ENCODE measurements at places on chromosomes 2 and 18.

DNA sequence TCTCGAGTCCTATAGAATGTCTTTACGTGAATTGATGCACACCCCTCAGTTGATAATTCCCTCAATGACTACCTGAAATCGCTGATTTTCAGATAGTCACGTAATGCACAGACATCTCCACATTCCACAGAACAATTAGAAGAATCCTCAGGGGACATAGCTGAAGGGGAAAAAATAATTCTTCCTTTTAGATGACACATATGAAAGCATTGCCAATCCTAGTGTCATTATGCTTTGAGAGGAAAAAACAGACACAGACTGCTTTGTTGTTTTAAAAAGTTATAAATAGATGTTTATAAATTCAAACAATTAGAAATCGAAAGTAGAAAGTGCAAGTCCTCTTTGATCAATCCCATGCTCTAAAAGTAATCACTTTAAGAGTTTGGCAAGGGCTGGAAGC lies 100.6 kb upstream of the FN1 start:
- DNase-seq: no peak

DNA sequence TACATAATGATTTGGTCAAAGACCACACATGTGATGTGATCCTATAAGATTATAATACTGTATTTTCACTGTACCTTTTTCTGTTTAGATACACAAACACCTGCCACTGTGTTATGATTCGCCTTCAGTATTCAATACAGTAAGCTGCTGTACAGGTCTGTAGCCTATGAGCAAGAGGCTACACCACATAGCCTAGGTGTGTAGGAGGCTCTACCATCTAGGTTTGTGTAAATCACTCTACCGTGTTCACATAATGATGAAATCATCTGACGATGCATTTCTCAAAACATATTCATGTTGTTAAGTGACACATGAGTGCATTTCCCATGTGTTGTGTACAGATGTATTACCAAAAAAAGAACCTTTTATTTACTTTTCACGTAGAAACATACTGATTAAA lies 74.5 kb downstream of the USP40 start:
- DNase-seq: no peak

DNA sequence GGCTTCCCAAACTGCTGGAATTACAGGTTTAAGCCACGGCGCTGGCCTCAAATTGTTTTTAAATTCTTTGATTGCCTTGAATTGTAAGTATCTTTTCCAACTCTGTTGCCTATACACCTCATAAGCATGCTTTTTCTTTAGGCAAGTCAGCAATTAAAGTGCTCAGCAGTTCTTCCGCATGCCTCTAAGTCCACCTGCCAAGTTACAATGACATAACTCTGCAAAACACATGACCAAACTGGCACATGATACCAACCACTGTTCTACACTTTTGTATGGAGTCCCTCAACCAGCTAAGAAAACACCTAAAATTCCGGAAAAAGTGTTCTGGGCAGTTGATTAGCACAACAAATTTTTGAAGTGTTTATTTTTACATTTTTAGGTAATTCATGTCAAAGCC lies 5.1 kb downstream of the TXNL4A start:
- DNase-seq: no peak

- no peak for DNase-seq
Observed at GRCh38 chr2:23534771-23535170, 149.8 kb downstream of the KLHL29 start.

DNA sequence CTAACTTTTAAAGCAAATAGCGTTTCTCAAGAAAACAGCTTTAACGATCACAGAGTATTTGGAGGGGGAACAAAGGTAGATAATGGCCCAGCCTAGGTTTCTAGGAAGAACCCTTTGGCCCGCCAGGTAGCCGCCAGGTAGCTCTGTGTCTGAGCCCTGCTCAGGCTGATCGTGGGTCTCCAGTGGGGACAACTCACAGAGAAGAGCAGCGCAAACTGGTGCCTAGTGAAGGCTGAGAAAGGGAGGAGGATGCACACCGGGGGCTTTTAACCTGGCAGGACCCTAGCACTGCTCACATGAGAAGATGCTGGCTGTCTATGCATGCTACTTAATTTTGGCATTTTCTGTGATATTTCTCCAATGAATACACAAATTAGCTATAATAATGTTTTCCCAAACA lies 5.8 kb downstream of the NGEF start:
- no peak for DNase-seq

DNA sequence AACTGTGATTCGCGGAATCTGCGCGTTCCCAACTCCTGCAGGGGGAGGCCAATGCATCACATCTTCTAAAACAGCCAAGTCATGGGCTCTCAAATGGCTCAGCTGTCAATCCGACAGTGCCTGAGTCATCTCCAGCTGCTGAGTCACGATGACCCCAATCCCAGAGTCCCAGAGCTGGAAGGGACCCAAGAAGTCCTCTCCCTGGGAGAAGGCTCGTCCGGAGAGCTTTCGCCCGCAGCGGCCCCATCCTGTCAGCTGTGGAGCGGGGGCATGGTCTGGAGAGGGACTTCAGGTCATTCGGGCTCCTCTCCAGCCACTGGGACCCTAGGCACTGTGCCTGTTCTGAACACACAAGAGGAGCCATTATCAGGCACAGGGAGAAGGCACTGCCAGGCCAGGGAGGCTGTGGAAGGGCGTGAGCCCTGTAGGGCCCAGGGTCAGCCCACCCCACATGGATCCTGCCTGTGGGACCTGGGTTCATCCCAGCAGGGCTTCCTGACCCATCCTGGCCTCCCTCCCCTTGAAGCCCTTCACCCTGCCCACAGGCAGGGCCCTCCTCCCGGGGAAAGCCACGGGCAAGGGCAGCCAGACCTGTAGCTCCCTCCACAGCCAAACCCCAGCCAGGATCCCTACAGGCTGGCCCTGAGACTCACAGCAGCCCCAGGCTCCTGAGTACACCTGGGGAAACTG lies 47.6 kb upstream of the GPC1 start:
- peak; percentile 14 for DNase-seq

- no peak for DNase-seq
Observed at GRCh38 chr2:113898081-113898480, 8.2 kb downstream of the ACTR3 start.

DNA sequence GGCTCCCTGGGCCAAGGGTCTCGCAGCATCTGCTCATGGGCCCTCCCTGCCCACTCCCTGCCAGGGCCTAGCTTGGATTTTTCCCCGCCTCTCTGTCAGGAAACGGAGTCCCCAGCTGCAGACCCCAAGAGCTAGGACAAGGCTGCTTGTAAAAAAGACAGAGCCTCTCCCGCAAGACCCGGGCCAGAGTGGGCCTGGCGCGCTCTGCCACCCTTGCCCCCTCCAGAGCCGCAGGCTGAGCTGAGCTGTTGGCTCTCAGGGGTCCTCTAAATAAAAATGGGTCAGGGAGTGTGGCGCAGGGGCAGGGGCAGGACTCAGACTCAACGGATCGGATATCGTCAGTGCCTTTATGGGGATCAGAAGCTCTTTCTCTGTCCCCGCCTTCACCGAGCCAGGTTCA lies 112.6 kb downstream of the CABLES1 start:
- DNase-seq: no peak

DNA sequence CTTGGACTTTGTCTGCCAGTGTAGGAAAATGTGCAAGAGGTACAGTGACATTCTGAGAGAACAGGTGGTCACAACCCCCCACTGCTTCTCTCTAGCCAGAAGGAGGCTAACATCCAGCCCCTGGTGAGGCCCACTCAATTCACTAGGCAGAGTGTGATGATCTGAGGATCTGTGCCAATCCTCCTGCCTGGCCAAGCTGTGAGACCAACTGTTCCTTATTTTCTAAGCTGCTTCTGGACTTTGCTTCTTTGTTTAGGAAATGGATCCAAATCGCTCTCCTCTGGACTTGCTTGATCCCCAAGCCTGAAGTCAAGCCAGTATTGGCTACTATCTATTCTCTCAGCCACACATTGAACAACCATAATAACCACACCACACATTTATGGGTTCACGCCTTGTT lies 202.8 kb downstream of the PIK3C3 start:
- DNase-seq: no peak

GRCh38 chr18:22494771-22495170 lies 77.1 kb upstream of the CTAGE1 start:
- DNase-seq: no peak

GRCh38 chr2:165634855-165635254 lies 159.2 kb downstream of the GALNT3 start:
- peak; percentile 83 for DNase-seq

DNA sequence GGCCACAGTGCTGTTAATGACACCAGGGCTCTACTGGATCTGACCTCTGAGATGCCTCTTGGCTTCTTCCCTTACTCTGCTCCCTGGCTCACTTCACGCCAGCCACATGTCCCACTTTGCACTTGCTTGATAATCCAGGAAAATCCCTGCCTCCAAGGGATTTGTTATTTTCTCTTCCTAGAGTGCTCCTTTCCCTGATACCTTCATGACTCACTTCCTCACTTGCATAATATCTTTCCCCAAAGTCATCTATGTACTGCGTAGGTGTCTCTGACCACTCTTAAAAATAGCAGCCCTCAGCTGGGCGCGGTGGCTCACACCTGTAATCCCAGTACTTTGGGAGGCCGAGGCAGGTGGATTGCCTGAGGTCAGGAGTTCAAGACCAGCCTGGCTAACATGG lies 572.3 kb downstream of the PLCL1 start:
- no peak for DNase-seq

- DNase-seq: peak; percentile 99
Observed at GRCh38 chr2:97645695-97646629, at the start of gene COX5B. COX5B (plus strand) TSS chr2:97646062; CDS start chr2:97646087, 25 bp downstream.

DNA sequence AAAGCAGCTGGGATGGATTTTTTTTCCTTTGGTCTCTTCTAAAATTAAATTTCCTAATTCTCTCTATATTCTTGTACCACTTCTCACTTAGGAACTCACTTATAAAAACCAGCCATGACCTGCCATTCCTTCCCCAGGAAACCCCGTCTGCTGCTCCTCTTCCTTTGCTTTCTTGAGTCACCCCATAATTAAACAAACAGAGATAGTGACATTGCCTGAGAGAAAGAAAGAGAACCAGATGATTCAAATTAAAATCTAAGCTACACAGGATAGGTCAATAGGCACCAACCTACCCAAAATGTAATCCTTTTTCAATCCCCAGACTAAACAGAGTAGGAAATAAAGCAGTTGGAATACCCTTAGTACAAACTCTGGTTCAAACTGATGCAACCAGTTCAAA lies 9.7 kb downstream of the STK39 start:
- DNase-seq: no peak

DNA sequence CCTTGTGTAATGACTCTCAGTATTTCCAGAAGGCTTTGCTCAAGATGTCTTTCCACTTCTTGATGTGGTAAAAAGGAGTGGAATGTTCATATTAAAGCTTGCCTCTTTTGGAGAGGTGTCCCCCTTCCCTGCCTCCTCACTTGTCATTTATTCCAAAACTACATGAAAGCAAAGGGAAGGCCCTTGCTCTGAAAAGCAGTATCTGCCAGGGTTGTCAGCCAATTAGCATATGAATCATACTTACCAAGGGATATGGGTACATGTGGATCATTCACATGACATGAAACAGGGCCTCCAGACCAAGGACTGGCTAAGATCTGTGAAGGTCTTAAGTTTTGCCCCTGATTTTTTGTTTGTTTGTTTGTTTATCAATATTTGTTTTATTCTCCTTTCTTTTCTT lies 31.3 kb downstream of the ANXA4 start:
- no peak for DNase-seq

- DNase-seq: no peak
Observed at GRCh38 chr18:78602430-78602829, 377.2 kb upstream of the SALL3 start.

DNA sequence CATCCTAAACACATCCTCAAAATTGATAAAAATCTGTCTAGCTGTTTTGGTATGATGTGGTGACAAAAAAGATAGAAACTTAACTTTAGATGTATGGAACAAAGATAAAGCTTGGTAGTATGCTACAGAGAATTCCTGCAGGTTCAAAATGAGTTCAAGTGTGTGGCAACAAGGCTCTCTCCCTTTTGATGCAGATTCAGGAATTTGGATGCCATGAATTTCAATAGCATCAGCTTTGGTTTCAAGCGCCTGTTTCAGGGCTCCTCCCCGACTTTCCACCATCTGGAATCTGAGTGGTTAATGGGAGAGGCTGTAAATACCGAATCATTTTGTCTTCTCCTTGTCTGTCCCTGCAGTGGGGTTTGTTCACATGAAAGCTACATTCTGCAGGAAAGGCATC lies 180.6 kb downstream of the MTX2 start:
- no peak for DNase-seq

- no peak for DNase-seq
Observed at GRCh38 chr2:96923810-96924774, 54.2 kb upstream of the SEMA4C start.

DNA sequence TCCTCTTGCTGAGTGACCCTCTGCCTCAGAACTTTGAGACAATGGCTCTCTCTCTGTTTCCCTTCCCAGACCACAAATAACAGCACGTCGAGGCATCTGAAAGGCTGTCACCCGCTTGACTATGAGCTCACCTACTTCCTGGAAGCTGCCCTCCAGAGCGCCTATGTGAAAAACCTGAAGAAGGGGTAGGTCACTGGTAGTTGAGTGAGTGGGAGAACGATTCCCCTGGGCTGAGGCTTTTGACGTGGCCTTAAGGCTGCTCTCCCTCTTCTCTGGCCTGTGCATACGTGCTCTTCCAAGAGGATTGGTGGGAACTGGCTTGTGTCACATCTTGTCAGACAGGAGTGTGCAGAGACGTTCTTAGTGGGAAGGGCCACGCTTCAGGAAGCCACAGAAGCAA lies 63.1 kb upstream of the MCFD2 start:
- no peak for DNase-seq

GRCh38 chr2:205245001-205245400 lies 437.3 kb upstream of the NRP2 start:
- no peak for DNase-seq

GRCh38 chr2:11752906-11753305 lies 6.5 kb downstream of the LPIN1 start:
- DNase-seq: peak; percentile 56

GRCh38 chr18:37481072-37481471 lies 84.5 kb downstream of the CELF4 start:
- DNase-seq: no peak

DNA sequence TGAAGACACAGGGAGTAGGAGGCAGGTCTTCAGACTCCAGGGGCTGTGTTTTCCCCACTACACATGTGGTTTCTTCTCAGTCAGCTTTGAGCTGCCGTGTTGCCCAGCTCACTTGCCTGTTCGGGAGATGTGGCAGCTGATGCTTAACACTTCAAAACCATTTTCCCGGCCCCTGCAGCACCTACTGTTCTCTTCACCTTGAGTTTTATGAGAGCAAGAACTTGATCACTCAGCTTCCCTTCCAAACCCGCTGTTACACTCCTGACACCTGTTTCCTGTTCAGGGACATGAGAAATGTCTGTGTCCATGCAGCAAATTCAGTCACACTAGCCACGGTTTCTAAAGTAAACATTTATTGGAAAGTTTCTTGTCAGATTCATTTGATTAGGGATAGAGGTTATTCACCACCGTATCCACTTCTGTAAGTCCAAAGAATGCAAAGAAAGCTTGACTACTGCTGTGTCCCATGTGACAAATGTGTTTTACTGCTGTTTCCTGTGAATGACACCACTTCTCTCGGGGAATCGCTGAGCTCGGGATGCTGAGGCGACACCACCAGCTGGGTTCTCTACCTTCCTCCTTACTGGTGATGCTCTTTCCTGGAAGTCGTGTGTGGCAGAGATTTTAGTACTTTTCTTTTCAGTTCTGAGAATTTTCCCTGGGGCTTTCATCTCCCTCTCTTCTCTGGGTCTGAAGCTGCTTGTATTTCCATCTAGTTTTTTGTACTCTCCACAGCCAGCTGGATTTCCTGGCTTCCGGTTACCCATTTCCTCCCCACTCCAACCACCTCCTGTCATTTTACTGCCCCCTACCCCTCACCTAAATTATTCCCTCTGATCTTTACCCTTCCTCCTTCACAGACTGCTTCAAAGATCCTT lies 91.7 kb downstream of the KLF7 start:
- peak; percentile 67 for DNase-seq

GRCh38 chr2:5991305-5991968 lies 299.3 kb downstream of the SOX11 start:
- no peak for DNase-seq
